NCI-H2081 treated with DMSO at 0.1 percent for 48 hours (cell line): ENCODE measurements at places on chromosomes 4 and X.

DNA sequence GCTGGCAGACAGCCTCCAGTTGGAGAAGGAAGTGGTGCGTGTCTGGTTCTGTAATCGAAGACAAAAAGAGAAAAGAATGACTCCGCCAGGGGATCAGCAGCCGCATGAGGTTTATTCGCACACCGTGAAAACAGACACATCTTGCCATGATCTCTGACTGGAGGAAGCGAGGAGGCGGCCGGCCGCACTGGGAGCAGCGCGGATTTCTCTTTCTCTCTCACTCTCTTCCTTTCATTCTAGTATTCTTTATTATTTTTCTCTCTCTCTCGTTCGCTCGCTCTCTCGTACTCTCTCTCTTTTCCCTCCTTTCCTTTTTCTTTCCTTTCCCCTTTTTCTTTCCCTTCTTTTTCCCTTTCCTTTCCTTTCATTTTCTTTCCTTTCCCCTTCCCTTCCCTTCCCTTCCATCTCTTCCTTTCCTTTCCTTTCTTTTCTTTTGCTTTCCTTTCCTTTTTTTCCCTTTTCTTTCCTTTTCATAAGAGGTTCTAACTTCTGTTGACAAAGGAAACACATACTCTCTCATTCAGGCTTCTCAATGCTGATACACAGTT, 1.2 kb downstream of the POU3F4 start:
- DNase-seq, result no peak

GRCh38 chr4:166003811-166004210, 130.8 kb downstream of the TLL1 start:
- DNase-seq, result no peak

- DNase-seq, result no peak
Measured at GRCh38 chrX:23935106-23935505, 27.3 kb downstream of the CXorf58 start.

- DNase-seq, result no peak
Measured at GRCh38 chr4:55036405-55036804, 89.0 kb downstream of the KDR start.

GRCh38 chr4:173403051-173403450, 4.1 kb upstream of the SCRG1 start:
- no peak for DNase-seq

DNA sequence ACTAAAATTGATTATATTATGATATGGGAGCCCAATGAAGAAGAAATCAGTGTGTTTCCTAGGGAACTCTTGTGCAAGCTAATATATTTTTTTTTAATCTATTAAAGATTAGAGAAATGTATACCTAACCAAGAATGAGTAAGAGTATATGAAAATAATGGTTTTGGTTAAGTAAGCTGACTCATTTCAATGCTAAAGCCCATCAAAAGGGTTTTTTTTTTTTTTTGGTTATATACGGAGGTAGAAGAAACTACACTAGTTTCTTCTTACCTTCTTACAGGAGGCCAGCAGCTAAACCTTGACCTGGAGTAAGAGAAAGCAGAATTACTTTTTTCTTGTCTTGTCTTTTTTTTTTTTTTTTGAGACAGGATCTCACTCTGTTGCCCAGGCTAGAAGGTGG, 27.5 kb downstream of the RUFY3 start:
- no peak for DNase-seq
